ENCODE measurements at places on chromosomes 13 and 19. TPM values are rescaled to one million over a fixed set of nuclear protein-coding genes. Genes with fewer than 3 reads are reported as not detected.

The BEST2 gene
- polyA plus RNA-seq, result not detected

The MBD3L2 gene
- polyA plus RNA-seq, result not detected

The DMWD gene
- polyA plus RNA-seq, result 34.6 TPM

The NLRP7 gene
- not detected for polyA plus RNA-seq

GRCh38 chr13:26867451-26868091, 107.0 kb upstream of the GPR12 start:
- DNase-seq, result peak; percentile 73

DNA sequence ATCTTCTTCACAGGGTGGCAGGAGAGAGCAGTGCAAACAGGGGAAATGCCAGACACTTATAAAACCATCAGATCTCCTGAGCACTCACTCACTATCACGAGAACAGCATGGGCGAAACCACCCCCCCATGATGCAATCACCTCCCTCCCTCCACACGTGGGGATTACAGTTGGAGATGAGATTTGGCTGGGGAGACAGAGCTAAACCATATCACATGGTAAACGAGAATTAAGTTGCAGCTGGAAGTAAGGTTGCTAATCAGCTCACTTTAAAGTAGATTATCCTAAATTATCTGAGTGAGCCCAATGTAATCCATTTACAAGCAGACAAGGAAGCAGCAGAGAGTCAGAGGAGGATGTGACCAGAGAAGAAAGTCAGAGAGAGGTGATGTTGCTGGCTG, 102.2 kb upstream of the IPO5 start:
- no peak for DNase-seq

DNA sequence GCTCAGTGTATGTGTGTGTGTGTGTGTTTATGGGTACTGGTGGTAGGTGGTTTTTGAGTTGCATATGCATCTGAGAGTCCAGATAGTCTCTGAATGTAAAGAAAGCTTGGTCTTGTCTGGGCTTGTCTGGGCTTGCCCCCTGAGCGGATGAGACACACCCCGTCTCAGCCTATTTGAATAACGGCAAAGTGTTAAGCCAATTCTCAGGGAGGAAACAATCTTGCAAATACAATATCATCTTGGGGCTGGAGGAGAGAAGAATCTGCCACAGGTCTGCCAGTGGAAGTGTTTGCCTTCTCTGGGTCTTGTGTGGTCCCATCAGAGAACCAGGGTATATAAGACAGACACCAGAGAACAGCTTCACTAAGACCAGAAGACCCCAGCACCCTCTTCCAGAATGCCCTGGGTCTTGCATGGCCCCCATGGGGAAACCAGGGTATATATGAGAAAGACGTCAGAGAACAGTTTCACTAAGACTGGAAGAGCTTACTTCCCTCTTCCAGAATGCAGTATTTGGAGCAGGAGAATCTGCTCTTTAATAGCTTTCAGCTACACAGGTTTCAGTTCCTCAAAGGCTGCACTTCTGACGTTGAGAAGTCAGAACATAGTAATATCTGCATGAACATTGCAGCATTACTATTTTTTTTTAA, 13.3 kb downstream of the CD70 start:
- DNase-seq, result no peak

- DNase-seq, result no peak
Observed at GRCh38 chr13:28058866-28059613, 41.3 kb downstream of the FLT3 start.

DNA sequence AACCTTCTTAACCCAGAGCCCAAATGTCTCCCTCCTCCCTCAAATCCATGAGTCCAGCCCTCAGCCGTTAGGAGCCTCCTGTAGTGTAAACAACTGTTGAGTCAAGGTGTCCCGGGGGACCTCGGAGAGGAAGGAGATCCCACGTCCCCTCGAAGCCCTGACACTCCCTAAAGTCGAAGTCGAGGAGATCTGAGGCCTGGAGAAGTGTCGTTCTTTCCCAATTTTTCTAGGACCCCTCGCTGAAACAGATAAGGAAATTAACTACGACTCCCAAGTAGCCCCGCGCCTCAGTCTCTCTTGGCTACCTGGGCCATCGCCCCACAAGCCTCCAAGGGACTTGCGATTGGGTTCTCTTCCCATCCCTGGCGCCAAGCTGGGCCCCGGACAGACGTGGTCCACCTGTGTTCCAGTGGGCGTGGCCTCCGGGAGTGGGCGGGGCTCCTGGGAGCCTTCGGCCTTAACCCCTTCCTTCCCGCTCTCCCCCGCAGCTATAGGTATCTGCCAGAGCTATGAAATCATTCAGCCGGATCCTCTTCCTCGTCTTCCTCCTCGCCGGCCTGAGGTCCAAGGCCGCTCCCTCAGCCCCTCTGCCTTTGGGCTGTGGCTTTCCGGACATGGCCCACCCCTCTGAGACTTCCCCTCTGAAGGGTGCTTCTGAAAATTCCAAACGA, 869 bp downstream of the GFY start:
- DNase-seq, result no peak

DNA sequence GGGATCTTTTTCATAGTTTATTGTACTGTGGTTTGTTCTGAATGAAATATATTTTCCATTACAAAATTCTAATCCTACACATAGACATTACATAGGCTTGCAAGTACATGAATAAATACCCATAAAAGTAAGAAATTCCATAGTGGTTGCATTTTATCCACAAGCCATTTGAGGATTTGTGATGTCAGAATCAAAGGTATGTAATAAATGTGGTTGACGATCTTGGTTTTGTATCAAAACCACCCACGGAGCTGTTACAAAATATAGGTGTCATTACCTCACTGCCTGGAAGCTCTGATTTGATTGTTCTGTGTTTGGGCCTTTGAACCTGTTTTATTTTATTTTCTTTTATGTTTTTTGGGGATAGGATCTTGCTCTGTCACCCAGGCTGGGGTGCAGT, 125.1 kb downstream of the NALCN start:
- DNase-seq, result no peak

- DNase-seq, result no peak
Observed at GRCh38 chr19:4266253-4267000, 12.6 kb upstream of the SHD start.

DNA sequence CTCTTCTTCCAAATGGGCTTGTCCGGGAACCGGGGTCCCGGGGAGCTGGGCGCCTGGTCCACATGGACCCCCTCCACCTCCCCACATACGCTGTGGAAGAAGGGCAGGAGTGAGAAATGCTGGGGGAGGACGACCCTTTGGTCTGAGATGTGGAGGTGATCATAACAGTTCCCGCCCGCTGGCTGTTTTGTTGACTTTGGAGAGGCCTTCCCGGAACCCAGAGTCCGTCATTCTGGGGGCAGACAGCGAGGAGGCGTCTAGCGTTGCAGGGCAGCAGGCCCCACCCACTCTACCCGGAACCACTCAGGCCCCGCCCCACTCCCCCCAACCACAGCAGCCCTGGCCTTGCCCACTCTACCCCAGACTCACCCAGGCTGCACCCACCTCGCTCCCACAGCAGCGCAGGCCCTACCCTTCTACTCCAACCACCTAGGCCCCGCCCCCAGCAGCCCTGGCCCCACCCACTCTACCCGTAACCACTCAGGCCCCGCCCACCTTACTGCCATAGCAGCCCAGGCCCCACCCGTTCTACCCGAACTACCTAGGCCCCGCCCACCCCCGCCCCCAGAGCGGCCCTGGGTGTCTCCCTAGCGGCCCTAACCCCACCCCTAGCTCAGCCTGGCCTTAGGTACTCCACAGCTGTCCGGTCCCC, 7.1 kb downstream of the GPR108 start:
- DNase-seq, result no peak

- peak; percentile 71 for DNase-seq
Observed at GRCh38 chr19:33193865-33194362, at the start of gene LRP3. Gene LRP3, plus strand, starts transcription at chr19:33194330. Its CDS starts 456 bp downstream, at chr19:33194786.

DNA sequence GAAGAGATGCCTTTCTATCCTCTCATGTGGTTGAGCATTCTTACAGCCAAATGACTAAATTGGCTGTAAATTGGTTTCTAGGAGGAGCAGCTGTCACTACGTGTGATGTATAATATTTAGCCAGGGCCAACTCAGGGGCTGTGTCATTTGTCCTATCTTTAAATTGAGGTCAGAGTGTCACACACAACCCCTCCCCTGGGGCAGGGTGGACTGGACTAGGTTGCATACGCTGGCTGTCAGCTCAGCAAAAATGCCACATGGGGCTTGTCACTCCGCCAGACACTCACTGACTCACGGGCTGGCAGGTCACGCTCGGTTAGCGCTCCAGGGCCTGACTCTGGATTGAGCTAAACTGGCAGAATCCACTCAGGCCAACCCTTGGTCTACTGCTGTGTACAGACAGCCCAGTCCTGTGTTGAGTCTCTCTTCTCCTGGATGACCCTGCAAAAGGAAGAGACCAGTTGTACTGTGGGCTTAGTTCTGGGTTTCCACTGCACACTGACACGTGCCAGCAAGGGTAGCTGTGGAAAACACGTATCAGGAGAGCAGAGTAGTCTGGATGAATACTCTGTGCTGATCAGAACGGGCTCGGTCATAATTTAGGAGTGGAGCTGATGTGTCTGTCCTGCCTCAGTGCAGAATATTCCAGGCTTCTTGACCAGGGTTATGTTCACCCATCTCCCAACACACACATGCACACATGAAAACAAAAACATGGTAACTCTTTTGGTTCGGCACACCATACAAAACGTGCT, 29.1 kb downstream of the SHISA2 start:
- peak; percentile 72 for DNase-seq

- DNase-seq, result no peak
Observed at GRCh38 chr13:98835156-98835555, 82.7 kb upstream of the SLC15A1 start.

DNA sequence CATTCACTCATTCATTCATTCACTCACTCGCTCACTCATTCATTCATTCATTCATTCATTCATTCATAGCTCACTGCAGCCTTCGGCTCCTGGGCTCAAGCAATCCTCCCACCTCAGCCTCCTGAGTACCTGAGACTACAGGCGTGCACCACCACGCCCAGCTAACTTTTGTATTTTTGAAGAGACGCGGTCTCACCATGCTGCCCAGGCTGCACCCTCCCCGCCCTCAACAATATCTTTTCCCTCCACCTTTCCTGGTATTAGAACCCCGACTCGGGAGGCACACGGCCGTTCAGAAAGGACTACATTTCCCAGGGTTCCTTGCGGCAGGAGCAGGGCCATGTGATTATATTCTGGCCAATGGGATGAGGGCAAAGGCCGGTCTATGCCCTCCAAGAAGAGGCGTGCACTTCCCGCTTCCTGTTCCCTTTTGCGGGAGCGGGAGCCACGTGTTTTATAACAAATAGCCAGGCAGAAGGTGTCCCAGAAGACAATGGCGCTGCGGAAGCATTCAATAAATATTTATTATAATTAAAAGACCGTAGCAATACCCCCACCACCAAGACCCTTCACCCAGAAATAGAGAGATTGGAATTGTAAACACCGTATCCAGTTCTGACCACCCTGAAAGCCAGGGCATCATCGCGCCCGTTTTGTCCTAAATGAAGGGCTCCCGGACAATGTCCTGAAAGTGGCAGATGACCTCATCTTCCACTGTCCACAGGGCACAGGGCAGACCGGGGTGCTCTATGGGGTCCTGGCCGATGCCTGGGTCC, 15.9 kb downstream of the TICAM1 start:
- peak; percentile 90 for DNase-seq

Data from muscle of back (tissue), 13 donors.